ENCODE measurements at places on chromosomes 5 and 9.
A peak's percentile ranks its signal among the peaks of the same experiment; 100 is the strongest.

- no peak for DNase-seq
Measured at GRCh38 chr9:127793093-127793708, 7.4 kb downstream of the CDK9 start.

DNA sequence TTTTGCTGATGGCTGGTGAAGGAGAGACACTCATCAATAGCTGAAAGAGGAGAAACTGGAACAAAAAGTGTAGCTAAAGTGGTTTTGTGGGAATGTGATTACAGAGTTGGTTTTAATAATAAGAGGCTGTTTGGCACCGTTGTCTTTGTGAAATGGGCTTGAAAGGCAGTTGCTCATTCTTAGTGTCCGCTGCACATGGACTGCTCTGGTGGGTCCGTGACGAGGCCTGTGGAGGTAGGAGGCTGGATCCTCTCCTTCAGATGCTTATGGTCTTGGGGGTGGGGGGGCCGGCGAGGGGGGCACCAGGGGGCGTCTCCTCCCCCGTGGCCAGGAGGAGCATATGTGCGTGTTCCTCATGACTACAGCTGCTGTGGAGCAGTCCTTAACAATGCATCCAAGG is 29.8 kb downstream of the FUBP3 start:
- DNase-seq: no peak

- no peak for DNase-seq
Measured at GRCh38 chr9:114446036-114446435, 58.3 kb upstream of the AKNA start.

DNA sequence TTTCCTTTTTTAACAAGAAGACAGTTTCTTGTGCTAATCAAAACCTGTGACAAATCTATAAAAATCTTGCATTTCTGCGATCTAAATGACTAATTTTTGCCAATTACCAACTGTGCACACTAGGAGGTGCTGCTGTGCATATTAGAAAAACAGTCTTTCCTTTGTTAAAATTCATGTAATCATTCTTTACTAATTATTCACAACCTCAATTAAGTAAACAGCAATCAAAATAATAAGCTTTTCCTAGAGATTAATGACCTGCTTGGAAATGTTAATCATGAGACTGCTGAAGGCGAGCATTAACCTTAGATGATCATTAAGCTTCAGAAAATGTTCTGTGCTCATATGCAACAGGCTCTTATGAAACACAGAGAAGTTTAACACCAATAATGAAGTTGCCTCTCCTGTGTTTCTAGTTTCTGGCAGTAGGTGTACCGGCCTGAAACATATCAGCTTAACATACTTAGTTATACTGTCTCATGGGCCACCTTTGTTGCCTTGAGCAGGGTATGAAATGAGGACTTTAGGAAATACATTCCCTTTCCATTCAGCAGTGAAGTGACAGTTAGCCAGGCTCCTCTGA is 17.7 kb downstream of the RFESD start:
- DNase-seq: peak; percentile 44

- no peak for DNase-seq
Measured at GRCh38 chr9:132588501-132589147, 6.2 kb downstream of the BARHL1 start.

DNA sequence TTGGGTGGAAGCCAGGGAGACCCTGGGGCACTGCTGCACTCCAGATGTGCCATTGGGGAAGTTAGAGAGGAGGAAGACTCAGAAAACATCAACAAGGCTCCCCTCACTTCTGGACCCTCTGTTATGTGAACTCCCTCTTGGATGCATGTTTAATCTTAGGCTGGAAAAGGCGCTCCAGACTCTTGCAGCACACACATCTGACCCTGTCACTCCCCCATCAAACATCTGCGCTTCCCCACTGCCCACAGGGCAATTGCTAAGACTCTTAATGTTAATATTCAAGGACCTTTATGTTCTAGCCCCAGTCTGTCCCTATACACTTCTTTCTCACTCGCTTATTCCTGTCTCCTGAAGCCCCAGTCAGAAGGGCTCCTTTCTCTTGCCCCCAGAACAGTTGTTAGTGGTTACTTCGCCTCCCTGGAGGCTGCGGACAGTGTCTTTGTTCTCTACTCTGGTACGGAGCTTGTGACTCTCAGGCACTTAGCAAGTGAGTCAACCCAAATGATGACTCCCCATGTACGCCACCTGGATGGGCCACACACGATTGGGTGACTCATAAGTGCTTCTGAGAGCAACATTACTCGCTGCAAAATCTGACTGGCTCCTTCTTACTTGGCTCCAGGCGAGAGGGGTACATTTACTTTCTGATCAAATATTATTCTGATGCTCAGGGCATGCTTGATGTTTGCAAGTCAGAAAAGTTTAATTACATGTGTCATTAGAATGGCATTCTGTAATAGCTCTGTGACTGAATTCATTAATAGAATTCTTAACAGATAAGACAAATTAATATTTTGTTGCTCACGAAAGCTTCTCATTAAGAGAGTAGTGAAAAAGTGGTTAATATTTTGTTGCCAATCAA is 193.6 kb downstream of the HSPA4 start:
- DNase-seq: peak; percentile 56

DNA sequence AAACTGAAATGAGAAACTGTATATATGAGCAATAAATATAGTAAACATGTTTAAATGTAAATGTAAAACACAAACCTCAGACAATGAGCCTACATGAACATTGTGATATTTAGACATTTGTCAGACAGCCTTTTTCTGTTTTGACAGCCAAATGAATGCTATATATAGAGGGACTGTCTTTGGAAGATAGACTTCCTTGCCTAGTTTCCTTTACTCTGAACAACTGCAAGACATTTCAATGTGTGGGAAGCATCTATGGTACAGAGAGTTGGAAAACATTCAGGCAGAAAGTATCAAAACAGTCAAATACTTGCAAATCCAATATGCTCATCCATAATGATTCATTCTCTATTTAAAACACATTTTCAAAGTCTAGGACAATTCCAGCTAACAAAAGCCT is 31.7 kb upstream of the TUSC1 start:
- DNase-seq: no peak

GRCh38 chr9:133803028-133803585 is 65.0 kb upstream of the SARDH start:
- no peak for DNase-seq

GRCh38 chr5:113825176-113825575 is 311.7 kb downstream of the YTHDC2 start:
- no peak for DNase-seq

- no peak for DNase-seq
Measured at GRCh38 chr5:11903121-11903613, 1.1 kb downstream of the CTNND2 start.

GRCh38 chr9:119951090-119951489 is 581.9 kb upstream of the BRINP1 start:
- no peak for DNase-seq

- no peak for DNase-seq
Measured at GRCh38 chr5:115372146-115372545, 75.7 kb upstream of the CCDC112 start.

Measured in stimulated activated CD4-positive, alpha-beta T cell treated with anti-CD3 and anti-CD28 coated beads, Interleukin-15, amount 100 ng/mL, for 24 hours (primary cell).